ENCODE measurements at places on chromosomes 13 and 19.
A peak's percentile ranks its signal among the peaks of the same experiment; 100 is the strongest.

DNA sequence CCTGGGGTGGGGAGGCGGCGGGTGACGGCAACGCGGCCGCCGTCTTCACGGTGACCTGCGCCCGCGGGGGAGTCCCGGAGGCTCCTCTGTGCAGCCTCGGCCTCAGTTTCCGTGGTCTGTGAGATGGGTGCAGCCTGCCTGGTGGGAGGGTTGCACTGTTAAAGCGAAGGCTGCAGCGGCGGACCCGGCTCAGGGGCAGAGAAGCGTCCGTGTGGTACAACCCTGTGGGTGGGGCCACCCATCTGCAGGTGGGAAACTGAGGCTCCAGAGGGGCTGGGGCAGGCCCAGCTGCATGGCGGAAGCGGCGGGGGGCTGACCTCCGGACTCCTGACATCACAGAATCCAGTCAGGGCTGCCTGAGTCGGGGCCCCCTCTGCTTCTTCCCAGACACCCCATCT, 481 bp downstream of the FGF22 start:
- no peak for DNase-seq

DNA sequence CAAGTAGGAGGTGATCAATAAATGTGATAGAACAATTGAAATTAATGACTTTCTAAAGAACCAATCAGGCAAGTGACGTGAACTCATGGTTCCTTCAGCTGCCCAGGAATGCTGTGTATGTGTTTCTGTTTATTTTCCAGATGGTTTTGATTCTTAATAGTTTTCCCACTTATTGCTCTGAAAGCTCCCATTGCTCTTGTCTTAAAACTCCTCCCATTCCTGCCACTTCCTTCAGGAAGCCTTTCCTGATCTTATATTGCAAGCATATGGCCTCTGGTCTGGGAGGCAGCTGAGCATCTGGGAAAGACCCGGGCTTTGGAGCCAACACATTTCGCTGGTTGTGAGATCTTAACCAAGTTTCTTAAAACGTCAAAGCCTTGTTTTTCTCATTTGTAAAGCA, 17.1 kb upstream of the LATS2 start:
- no peak for DNase-seq

- DNase-seq, result peak; percentile 83
Observed at GRCh38 chr19:47247308-47247990, 8.9 kb upstream of the CCDC9 start.

GRCh38 chr13:112688560-112689302, 1.1 kb upstream of the ATP11A start:
- DNase-seq, result peak; percentile 77

DNA sequence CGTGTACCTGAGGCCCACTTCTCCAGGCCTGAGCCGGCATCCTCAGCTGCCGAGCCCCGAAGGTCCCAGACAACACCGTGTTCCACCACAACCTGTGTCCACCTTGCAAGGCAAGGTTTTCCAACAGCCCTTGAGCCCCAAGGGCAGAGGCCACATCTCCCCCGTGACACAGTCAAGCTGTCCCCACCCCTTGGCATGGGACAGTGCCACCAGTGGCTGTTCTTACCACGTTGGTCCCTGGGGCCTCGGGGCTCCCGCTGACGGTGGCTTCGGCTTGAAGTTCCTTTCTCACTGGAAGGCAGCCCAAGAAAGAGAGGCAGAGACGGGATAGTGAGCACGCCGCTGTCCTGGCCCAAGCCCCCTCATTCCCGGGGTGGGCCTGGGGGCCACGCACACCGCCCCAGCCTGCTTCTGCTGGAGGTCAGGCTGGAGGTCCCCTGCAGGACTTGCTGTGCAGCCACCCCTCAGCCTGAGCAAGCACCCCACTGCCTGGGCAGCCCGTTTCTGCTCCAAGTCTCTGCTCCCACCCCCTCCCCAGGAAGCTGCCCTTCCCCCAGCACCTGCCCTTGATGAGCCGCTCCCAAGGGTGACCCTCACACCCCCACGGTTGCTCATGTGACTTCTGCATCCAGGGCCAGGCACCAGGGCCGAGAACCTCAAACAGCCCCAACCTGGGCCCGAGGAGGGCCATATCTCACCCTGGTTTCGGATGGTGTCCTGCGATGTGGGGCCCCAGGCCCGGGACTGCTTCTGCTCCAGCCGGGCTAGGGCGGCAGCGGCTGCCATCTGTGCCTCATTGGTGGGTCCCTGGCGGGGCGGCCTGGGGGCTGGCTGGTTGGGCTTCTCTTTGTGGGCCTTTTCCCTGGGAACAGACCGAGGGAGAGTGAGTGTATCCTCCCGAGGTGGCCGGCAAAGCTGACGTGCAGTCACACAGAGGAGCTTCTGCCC, 4.1 kb downstream of the UBXN6 start:
- DNase-seq, result no peak

DNA sequence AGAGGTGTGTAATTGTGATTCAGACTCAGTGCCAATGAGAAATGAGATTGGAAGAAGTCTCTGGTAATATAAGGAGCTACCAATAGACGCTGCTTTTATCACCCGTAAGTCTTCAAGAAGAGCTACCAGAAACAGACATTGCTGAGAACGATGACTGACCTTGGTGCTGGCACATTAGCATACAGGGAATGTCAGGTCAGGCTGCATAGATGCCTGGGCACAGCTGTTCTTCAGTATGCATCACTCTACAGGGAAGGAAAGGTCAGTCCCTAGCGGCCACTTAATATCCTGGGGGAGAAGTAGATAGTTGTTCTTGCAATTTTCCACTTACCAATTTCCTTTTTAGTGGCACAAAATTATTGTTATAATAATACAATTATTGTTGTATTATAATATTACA, 380.4 kb downstream of the PCDH9 start:
- DNase-seq, result no peak

DNA sequence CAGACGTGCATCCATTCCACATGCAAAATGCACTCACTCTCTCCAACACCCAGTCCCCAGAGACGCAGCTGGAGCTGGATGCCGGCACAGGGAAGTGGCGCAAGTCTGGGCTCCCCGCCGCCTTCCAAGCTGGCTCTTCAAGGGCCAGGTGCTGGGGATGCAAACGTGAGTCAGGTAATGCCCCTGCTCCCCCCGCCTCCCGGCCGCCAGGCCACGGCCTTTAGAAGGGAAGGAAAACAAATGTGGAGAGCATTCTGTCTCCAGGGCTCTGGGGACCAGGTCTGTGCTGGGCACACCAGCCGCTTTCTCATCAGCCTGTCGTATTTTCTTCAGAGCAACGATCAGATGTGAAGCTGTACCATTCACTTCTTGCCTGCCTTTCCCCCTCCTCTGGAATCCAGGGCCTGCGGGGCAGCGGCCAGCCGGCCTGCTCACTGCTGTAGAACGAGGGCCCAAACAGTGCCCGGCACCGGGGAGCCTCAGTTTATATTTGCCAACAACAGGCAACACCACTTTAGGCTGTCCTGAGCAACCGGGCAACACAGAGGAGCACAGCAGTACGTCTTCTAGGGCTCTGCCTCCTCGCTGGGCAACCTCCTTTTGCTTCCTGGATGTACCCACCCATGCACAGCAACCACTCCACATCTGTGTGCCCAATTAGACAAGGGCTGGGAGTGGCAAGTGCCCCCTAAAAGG, 3.8 kb downstream of the RAB20 start:
- DNase-seq, result no peak

GRCh38 chr13:112800057-112800456, 110.2 kb downstream of the ATP11A start:
- DNase-seq, result no peak

DNA sequence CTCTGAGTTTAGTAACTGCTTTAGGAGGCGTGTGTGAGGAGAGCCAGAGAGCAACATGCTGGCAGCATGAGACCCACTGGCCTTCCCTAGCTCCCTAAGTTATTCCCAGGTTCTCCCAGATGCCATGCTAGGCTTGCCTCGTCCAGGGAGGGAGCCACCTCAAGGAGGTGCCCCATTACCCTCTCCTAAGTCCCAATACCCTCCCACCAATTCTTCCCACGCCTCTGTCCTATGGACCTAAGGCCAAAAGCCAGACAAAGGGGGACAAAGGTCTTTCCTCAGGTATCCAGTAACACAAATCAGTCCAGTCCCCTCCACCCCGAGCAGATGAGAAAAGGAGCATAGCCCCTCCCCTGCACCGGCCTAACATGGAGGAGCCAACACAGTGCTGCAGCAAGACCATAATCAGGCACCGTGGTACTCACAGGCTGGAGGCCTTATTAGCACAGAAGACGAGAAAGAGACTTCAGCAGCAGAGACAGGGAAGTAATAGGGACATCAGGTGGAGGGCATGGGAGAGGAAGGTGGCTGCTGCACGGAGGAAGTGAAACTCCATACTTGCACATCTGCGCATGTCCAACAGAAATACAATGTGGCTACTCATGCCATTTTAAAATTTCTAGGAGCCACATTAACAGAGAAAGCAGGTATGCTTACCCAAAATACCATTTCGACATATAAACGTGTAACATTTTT, 46.3 kb downstream of the BRD4 start:
- peak; percentile 45 for DNase-seq

- no peak for DNase-seq
Observed at GRCh38 chr13:41562541-41563178, 105.3 kb downstream of the RGCC start.

DNA sequence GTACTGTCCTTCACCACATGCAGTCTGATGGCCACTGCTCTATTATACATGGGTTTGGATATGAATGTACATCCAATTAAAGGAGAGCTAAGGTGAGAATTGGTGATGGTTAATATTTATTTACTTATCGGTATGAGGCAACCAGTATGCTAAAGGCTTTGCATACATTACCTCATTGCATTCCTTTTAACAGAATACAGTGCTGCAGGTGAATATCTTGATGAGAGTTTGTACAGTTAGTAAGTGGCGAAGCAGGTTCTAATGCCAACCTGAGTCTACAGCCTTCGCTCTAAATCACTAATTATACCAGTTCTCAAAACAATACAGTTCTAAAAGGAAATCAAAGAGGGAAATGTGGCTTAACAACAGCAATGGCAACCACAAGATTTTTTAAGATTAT, 284.1 kb downstream of the ITGBL1 start:
- no peak for DNase-seq

Measured in inflammatory macrophage (primary cell).